GM04503 (cell line): ENCODE measurements at places on chromosomes 5 and 9.

DNA sequence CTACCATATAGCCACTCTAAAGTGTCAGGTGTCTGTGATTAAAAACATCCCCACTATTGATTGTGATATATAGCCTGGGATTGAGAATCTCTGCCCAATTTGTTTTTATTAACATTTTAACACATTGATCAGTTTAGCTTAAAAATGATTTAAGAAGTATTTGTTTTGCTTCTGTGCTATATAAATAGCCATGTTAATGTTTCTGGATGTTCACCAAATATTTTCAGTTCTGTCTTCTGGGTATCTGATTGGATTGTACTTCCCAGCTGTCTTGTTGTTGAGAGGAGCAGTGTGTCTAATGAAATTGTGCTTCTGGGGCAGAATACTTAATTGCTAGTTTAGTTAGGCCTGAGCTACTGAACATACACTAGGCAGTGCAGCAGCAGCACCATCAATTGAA is 126.6 kb upstream of the TUSC1 start:
- DNase-seq = no peak

DNA sequence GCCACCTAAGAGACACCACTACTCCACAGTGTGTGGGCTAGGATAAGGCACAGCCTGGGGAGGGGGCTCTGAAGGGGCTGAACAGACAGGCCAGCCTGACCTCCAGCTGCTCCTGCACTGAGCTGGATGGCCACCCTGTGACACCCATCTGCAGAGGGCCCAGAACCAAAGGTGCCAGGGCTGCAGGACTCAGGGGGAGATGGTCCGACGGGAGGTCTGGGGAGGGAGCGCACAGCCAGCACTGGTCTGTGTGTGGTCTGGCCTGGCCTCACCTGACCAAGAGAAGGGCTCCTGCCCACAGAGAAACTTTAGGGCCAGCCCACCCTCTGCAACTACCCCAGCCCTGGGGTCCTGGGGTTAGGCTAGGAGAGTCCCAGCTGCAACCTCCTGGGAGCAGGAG is 789 bp downstream of the LTC4S start:
- no peak for DNase-seq

GRCh38 chr9:87606841-87607521 is 109.3 kb downstream of the DAPK1 start:
- peak; percentile 62 for DNase-seq

- no peak for DNase-seq
Measured at GRCh38 chr5:166772770-166773169, 1518.7 kb upstream of the WWC1 start.

DNA sequence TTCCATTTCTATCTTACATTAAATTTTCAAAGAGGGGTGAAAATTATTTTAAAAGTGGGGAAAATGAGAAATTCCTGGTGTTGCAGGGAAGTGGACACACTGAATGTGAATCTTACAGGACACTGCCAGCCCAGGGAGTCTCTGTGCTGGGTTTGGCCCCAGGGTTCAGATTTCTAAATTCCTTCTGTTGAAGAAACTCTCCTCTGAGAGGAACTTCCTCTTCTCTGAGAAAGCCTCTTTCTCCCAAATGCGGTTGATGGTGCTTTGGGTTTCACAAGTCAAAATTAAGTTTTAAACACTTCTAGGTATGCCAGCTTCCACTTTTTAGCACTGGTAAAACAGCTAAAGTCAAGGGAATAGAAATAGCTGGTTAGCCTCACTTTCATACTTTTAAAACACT is 317.9 kb upstream of the ITGA1 start:
- no peak for DNase-seq

DNA sequence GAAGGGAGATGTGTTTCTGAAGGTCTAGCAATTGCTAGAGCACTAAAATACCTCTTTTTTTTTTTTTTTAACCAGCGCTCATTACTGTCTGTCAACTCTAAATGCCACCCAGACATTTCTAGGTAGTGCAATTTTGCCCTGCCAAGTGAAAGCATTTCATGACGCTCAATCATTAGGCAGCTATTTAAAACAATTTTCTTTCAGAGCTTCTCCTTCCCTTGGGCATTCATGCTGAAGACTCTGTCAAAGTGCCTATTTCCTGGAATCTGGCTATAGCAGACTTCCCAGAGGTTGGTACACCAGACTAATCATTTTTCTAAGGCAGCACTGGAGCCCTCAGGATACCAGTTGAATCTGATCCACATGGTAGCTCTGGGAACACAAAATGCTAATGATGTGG is 97.0 kb upstream of the ANKRD55 start:
- no peak for DNase-seq

- DNase-seq = no peak
Measured at GRCh38 chr9:94014066-94014654, 59.0 kb upstream of the BARX1 start.

GRCh38 chr5:65307088-65307487 is 174.6 kb downstream of the ADAMTS6 start:
- DNase-seq = no peak

DNA sequence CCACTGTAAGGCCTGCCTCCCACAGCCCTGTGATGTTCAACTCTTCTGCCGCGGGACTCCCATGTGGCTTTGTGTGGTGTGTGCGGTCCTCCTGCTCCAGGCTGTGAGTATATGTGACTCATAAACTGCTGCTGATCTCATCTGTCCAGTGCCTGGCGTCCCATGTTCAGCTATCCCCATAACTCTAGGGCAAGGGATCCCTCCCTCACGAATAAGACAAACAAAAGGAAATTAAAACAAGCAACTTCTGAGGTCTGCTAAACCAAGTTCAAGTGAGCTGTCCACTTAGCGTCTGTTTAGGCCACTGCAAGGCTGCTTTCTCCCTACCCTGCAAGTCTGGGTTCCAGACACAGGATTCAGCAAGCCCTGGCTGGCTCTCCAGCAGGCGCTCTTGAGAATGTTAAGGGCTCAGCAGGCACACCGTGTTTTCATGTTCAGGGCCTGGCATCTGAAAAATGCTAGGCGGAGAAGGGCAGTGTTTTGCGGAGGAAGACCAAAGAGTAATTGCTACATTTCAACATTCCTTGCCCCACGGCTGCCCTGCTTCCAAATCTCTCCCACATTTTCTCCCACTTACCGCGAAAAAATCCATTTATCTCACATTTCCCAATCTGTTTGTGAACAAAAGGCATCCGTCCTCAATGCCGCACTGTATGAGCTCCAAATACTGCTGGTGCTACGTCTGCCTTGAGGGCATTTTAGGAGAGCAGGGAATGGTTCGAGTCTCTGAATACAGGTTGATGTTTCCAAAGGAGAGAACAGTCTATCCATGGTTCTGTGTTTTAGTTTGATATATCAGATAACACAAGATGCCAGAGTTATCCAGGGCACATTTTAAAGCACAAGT is 280.2 kb downstream of the SEMA5A start:
- peak; percentile 86 for DNase-seq

- DNase-seq = no peak
Measured at GRCh38 chr5:143552680-143553079, 149.2 kb upstream of the NR3C1 start.

DNA sequence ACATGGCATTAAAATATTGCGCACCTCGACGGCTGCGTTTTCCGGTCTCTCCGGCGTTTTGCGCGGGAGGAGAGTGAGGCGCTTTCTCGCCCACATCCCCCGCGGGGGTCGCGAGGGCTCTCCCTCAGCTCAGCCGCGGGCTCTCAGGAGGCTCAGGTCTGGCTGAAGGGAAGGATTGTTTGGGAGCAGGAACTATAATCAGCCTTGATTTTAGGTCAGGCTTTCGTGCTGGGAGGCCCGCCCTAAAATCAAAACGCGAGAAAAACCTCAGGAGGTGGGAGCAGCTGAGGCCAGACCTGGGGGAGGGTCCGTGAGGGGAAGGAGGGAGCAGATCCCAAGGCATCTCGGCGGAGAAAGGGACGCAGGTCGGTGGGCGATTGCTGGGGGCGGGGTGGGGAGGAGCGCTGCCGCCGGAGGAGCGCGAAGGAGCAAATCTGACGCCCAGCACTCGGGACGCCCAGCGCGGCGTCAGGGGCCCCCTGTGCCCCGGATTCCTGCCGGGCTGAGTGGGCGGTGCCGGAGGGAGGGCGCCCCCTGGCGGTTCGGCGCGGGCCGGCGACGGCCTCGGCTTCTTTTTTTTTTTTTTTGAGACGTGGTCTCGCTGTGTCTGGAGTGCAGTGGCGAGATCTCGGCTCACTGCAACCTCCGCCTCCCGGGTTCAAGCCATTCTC is 18.7 kb upstream of the RNF130 start:
- DNase-seq = no peak

GRCh38 chr5:6719417-6719816 is 6.2 kb downstream of the TENT4A start:
- no peak for DNase-seq

GRCh38 chr9:88388886-88389605 is 802 bp downstream of the SPIN1 start:
- DNase-seq = no peak

GRCh38 chr5:133041910-133042309 is 9.9 kb upstream of the HSPA4 start:
- DNase-seq = no peak

- no peak for DNase-seq
Measured at GRCh38 chr5:91059409-91059808, 323.7 kb downstream of the ARRDC3 start.
